AG09309 (cell line): ENCODE measurements at places on chromosomes 16 and 17.
A peak's percentile ranks its signal among the peaks of the same experiment; 100 is the strongest.

- DNase-seq, result peak; percentile 27
These were observed 5.4 kb downstream of the LRRC75A start for GRCh38 chr17:16486373-16487250.

- DNase-seq, result no peak
These were observed 11.7 kb upstream of the C1QTNF8 start for GRCh38 chr16:1107731-1108130.

DNA sequence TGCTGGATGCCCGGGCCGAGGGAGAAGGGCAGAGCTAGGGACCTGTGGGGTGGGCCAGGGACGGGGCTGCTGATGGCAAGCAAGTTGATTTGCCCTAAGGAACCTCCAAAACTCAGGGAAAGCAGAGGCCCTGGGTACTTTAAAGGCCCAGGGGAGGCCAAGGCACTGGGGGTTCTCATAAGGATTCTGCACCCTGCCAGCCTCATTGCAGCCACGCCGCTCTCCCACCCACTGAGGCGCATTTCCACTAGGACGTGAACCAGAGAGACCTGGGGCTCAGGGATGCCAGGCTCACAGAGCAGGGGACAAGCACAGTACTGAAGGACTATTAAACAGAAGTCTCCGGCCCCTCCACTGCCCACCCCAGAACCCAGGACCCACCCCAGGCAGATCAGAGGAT lies 39.4 kb upstream of the RBFOX3 start:
- DNase-seq, result no peak

- DNase-seq, result no peak
These were observed 16.5 kb downstream of the NMT1 start for GRCh38 chr17:45077643-45078042.

DNA sequence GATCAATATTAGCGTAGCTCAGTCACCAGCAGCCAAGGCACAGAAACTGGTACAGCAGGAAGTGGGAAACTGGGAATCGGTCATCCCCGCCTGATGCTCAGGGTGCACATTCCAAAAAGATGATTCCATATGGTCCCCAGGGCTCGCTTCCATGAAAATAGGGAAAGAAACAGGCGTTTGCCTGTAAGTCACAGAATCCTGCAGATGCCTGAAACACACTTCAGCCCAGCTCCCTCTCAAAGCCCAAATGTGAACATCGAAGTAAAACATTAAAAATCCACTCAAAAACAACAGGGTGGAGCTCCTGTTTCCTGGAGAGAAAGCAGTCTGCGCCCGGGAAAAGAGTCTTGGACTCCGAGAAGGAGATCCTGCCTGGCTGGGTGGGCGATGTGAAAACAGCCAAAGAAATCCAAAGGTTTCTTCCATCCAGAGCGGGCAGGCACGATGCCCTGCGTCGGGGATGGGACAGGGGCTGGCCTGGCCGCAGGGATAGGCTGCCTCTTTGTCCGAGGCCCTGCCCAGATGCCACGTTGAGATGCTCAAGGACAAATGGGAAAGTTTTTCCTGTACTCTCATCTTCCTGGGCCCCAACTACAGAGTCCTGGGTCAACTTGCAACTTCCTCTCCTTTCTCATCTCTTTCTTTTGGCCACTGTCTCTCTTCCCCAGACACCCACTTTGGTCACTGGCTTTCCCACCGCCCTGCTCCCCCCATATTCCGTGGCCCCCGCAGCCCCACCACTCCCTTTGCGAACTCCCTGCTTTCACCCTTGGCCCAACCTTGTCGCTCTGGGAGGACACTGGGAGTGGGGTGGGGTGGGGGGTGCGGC lies 743 bp downstream of the WIPI1 start:
- DNase-seq, result peak; percentile 80

DNA sequence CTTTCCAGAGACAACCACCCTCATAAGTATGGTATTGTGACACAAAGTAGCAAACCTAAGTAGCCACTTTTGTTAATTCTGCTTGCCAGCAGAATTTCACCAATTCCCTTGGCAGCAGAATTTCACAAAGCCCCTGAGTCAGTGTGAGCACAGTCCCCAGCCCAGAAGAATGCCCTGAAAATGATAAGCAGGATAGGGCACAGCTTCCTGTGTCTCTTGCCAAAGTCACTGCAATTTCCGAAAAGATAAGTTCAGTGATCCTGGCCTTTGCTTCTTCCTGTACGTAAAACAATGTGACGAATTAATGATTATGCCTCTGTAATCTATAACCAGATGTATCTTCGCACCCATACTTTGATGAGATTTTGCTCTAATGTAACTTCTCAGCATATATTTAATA lies 16.0 kb upstream of the WIPF2 start:
- no peak for DNase-seq

GRCh38 chr16:58339452-58339981 lies 44.7 kb upstream of the PRSS54 start:
- no peak for DNase-seq

GRCh38 chr17:76870377-76870714 lies 2.1 kb downstream of the MGAT5B start:
- no peak for DNase-seq

DNA sequence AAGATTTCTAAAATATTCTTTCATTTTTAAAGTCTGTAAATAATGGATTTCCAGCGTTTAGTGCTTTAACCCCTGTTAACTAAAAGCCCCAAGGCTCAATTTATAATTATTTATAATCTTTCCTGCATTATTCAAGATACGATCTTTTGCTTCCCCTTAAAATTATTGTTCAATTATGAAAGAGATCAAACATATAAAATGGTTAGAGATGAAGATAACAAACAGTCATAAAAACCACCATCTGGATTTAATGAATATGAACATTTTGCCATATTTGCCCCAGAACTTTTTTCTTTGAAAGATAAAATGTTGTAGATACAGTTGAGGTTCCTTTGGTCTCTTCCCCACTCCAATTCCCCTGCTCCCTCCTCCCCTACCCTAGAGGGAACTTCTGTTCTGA lies 17.6 kb downstream of the WWP2 start:
- DNase-seq, result no peak

DNA sequence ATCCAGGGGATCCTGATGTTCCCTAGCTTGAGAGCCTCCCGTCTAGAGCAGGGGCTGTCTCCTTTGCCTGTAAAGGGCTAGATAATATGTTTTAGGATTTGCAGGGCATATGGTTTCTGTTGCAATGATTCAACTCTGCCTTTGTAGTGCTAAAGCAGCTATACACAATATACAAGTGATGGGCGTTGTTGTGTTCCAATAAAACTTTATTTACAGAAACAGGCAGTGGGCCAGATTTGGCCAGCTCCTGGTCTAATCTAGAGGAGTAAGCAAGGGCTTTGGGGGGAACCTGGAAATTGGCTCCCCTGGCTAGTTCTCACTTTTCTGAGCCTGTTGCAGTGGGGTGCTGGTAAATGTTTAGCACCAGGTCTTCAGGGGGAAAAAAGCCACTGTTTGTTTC lies 13.8 kb downstream of the WWOX start:
- DNase-seq, result no peak

- no peak for DNase-seq
These were observed 2.1 kb downstream of the PRKCA start for GRCh38 chr17:66304304-66305174.

GRCh38 chr16:75022567-75022966 lies 23.7 kb downstream of the ZNRF1 start:
- no peak for DNase-seq

GRCh38 chr16:4936181-4936990 lies 562 bp downstream of the PPL start:
- no peak for DNase-seq
